BJ (cell line): ENCODE measurements at places on chromosomes 16 and 17.
A peak's percentile ranks its signal among the peaks of the same experiment; 100 is the strongest.

GRCh38 chr16:28958216-28958615 lies 7.5 kb downstream of the NFATC2IP start:
- no peak for DNase-seq

DNA sequence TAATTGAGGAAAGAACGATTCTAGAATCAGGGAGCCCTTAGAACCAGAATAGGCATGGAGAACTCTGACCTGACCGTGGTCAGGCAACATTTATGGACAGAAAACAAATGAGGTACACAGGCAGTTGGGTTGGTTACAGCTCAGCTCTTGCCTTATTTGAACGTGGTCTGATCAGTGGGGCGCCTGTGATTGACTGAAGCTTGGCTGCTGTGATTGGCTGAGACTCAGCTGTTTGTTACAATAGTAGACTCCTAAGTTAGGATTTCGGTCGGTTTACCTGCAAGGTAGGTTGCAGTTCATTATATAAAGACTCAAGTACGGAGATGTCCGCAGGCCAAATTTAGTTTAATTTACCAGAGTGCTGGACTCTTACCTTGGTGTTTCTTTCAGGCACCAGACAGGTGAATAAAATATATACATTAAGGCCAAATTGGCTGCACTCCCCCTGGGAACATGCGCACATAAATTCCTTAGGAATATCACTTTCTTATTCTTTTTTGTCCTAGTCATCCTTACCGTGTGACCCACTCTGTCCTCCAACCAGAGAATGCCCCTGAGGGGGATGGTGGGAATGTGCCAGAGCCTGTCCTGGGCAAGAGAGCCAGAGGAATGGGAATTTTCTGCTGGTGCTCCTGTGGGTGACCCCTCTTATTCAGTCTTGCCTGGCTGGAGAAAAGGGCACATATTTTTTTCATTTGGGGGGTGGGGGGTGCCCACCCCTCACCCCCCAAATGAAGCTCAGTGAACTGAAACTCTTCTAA lies 7.5 kb upstream of the CSNK2A2 start:
- no peak for DNase-seq

GRCh38 chr16:88116121-88116520 lies 164.9 kb downstream of the BANP start:
- no peak for DNase-seq

GRCh38 chr16:31709181-31709580 lies 164.4 kb upstream of the ZNF267 start:
- no peak for DNase-seq

DNA sequence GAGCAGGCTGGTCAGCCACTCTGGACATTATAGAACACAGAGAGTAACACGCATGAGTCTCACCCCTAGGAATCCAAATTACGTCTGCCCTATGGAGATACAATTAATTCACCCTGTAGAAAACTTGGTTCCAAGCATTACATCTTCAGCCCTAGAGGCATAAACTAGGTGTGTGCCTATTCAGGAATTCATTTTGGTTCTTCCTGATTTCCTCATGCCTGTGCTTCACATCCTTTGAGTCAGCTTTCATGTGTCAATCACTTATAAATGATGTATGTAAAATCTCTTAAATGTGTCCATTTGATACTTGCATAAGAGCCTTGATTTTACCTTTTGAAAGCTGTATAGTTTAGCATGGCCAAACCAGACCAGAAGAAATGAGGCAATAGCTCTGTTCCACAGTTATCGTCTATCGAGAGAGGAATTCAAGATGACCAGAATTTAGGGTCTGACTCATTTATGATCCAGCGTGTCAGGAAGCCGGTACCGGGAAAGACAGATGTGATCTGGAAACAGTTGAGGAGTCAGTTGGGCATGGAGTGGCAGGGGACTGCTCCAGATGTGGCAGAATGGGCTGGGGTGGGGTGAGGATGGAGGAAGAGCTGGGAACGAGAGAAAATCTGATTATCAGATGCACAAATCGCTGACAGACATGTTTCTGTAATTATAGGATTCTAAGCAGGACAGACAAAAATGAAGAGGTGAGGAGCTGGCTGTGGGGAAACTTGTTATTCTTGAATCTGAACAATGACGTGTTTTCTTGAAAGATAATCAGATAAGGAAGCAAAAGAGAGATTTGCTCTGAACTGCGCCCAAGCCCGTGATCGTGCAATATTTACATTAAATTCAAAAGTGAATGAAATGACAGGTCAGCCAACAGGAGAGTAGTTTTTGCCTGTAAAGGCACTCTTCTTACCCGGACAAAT lies 76.7 kb downstream of the C16orf95 start:
- DNase-seq = peak; percentile 49

DNA sequence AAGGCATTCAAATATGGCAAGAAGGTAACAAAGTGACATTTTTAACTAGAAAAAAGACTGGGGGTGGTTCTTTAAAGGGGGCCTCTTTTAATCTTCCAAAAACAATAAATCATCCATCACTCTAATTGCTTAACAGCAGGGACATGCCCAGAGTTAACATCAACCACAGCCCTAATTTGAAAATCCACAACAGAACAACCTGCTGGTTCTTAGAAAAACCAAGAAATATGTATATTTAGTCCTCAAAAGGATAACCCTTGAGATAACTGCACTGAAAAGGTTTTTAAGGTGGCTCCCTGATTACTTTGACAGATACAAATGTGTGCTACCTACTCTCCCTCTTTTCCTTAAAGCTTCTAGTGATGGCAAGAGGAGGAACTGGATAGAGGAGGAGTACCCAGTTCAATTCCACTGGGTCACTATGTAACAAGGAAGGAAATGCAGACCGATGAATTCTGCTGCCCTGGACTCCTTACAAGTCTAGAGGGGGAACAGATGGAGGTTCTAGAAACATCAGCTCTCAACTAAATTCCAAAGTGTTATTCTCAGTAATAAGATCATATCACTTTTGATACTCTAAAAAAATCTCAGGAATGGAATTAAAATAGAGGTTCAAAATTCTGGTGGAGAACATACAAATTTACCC lies 54.3 kb downstream of the N4BP1 start:
- DNase-seq = no peak

DNA sequence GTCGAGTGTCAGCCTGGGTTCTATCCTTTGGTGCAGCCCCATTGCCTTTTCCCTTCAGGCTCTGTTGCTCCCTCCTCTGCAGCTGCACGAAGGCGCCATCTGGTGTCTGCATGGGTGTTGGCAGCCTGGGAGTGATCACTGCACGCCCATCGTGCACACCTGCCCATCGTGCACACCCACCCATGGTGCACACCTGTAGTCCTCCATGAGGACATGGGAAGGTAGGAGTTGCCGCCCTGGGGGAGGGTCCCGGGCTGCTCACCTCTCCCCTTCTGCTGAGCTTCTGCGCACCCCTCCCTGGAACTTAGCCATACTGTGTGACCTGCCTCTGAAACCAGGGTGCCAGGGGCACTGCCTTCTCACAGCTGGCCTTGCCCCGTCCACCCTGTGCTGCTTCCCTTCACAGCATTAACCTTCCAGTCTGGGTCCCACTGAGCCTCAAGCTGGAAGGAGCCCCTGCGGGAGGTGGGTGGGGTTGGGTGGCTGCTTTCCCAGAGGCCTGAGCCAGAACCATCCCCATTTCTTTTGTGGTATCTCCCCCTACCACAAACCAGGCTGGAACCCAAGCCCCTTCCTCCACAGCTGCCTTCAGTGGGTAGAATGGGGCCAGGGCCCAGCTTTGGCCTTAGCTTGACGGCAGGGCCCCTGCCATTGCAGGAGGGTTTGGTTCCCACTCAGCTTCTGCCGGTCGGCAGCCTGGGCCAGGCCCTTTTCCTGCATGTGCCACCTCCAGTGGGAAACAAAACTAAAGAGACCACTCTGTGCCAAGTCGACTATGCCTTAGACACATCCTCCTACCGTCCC lies 2.9 kb downstream of the CTRL start:
- no peak for DNase-seq

- no peak for DNase-seq
Observed at GRCh38 chr17:50634915-50635731, 442 bp downstream of the ABCC3 start.

- DNase-seq = no peak
Observed at GRCh38 chr16:891353-891740, 79.4 kb downstream of the LMF1 start.

- DNase-seq = no peak
Observed at GRCh38 chr16:84246679-84247077, 6.9 kb upstream of the KCNG4 start.

- no peak for DNase-seq
Observed at GRCh38 chr17:78176548-78177025, 8.2 kb downstream of the SYNGR2 start.

DNA sequence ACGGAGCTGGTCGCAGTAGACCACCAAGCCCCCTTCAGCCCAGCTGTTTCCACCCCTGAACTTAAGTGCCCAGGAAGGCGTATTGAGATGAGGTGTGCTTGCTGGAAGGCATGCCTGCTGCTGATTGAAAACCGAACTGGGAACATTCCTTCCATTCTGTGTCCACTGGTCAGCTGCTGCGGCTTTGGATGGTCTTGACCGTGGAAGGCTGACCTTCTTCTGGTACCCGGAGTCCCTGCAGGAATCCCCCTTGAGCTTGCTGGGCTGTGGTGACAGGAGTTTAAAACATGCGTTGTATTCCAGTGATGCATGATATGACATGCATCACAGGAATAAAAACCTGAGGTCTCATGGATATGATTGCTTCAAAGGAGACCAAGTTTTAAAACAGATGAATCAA lies 31.4 kb downstream of the IL4R start:
- DNase-seq = no peak

DNA sequence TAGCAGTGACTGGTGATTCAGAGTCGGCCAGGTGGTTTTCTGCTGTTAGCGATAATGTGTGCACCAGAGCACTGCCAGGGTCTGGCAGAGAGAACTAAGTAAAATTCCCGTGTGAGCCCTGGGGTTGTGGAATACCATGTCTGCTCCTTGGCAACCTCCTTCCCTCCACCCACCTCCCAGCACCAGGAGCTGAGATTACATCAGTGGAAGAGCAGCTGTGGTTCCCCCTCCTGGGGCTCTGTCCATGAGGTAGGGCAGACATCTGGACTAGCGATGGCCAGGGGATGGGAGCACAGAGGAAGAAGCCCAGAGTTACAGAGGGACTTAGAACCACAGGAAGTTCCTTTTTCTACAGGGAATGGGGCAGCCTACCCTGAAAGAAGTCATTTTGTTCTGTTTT lies 15.8 kb downstream of the CLEC10A start:
- no peak for DNase-seq

GRCh38 chr17:13385481-13385911 lies 216.2 kb downstream of the HS3ST3A1 start:
- no peak for DNase-seq

- no peak for DNase-seq
Observed at GRCh38 chr16:75908331-75909117, 182.2 kb upstream of the CPHXL start.

DNA sequence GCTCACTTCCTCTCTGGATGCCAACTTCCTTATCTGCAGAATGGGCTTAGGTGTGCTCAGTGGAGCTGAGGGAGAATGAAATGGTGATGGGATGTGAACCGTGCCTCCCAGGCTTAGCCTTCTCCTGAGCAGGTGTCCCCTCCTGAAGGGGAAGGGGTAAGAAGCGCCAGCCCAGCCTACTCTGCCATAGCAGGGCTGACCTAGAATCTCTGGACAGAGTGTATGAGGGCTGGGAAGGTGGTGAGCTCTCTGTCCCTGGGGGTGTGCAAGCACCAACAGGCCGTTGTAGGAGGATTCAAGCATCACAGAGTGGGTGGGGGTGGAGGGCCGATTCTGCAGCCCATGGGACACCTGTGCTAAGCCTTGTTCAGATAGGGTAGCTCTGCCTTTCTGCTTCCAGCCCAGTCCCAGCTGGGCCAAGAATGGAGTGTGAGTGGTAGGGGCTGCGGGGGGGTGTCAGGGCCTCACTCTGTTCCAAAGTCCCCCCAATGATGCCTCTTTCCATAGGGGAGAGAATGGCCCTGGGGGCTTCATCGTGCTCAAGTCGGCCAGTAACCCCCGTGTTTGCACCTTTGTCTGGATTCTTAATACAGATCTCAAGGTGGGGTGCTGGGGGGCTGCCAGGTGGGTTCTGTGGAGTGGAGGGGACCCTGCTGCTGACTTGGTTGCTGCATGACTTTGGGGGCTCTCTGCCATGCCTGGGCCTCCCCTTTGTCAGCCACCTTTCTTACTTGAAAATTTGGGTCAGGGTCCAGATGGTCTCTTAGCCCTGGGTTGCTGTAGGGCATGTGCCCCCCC lies 3.2 kb upstream of the TCAP start:
- no peak for DNase-seq

- no peak for DNase-seq
Observed at GRCh38 chr17:47945080-47945479, 3.7 kb downstream of the PNPO start.

DNA sequence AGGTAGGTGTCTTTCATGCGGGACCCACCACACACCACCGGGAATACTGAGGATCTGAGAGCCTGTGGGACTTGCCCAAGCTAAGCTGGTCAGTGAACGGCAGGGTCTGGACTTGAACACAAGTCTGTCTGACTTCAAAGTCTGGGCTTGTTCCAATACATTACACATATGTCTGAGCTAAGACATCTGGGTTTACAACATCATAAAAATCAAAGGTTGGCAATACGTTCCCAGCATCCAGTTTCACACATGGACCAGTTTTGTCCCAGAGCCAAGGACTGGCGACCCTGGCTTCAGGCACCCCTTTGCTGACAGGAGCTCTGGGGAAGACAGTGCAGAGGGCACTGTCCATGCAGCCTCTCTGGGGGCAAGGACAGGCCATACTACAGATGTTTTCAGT lies 27.9 kb upstream of the AXIN2 start:
- no peak for DNase-seq

GRCh38 chr17:79937391-79938335 lies 98.0 kb downstream of the TBC1D16 start:
- DNase-seq = no peak

DNA sequence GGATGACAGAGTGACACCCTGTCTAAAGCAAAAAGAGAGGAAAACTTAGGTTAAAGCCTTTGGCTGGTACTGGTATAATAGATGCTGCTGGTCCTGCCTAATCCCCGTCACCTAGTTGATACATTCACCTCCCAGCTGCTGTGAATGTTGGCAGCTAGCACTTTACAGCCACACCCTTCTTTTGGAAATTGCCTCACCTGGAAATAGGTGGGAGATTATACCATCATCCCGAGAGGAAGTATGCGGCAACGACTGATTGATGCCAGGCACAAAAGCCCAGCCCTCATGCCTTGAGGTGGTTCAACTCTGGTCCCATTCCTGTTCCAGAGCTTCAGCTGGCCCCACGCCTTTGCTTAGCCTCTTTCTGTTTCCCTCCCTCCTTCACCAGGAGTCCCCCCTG lies 53.2 kb upstream of the SIAH1 start:
- no peak for DNase-seq

DNA sequence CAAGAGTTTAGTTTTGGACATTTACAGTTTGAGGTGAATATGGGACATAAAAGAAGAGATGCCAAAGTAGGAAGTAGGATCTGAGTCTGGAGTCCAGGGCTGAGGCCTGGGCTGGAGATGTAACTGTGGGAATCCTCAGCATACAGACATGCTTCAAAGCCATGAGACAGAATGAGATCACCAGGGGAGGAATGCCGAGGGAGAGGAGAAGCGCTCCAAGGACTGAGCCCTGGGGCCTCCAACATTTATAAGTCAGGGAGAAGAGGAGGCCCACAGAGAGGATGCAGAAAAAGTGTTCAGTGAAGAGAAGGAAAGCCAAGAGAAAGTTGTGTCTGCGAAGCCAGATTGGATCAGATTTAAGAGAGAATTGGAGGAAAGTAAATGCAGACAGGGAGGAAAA lies 277.5 kb upstream of the MYOCD start:
- DNase-seq = peak; percentile 52

GRCh38 chr16:69511651-69512050 lies 54.1 kb upstream of the NFAT5 start:
- no peak for DNase-seq
